ENCODE measurements at places on chromosomes 3 and 15.
A peak's percentile ranks its signal among the peaks of the same experiment; 100 is the strongest.

GRCh38 chr3:27356976-27357375 lies 12.2 kb downstream of the NEK10 start:
- no peak for DNase-seq

DNA sequence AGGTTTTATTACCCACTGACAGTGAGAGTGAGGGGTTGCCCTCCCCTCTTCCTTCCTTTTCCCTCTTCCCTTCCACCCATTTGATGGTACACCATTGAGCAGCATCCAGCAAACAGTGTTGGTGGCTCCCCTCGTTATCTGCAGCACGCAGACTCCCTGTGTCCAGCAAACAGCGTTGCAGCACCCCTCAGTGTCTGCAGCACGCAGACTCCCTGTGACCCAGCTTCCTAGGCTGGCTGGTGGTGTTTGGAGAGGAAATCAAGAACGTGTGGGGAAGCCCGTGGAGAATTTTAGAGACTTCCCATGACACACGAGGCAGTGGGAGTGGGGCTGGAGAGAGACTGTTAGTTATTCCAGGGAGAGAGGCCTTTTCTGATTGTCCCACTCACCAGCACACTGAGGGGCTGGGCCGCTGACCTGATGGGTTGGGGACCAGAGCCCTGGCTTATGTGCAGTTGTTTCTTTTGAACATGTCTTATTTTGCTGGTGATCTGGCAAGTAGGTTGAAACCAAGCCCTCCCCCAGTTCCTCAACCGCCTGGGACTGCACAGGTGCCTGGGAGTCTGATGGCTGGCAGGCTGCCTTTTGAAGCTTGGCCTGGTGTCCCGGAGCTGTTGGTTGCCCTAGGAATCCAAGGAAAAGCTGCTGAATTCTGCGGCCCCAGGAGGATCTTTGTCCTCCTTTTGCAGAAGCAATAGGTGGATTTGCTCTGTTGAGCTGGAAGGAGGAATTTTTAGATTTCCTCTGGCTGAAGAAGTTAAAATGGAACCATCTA lies 19.0 kb downstream of the APBA2 start:
- DNase-seq, result no peak

- no peak for DNase-seq
Measured at GRCh38 chr3:67739851-67740250, 85.4 kb upstream of the SUCLG2 start.

DNA sequence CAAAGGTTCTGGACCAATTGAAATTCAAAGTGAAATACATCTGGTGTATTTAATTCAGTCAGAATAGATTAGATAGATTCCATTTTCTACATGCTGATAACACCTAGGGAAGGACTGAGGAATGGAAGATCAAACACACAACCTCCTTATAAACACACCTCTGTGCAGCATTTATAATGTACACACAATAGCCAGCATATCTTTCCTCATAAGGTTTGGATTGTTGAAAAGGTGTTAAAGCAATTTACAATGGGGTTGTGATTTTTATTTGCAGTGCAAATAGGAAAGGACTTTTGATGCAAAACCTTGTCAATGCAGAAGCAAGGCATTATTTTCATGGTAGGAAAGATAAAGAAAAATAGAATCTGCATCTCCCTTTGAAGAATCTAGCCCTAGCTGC lies 448.9 kb upstream of the KCNMB2 start:
- DNase-seq, result no peak

GRCh38 chr15:92749216-92749615 lies 93.6 kb upstream of the FAM174B start:
- no peak for DNase-seq

- no peak for DNase-seq
Measured at GRCh38 chr3:129415830-129416229, 12.6 kb downstream of the EFCAB12 start.

GRCh38 chr3:58588030-58588614 lies 10.9 kb upstream of the FAM107A start:
- DNase-seq, result no peak

- DNase-seq, result no peak
Measured at GRCh38 chr3:186320862-186321568, 41.0 kb downstream of the DGKG start.

GRCh38 chr3:193853511-193854219 lies 260.7 kb downstream of the OPA1 start:
- DNase-seq, result no peak

- no peak for DNase-seq
Measured at GRCh38 chr3:184375747-184376461, 2.1 kb downstream of the THPO start.

GRCh38 chr3:20095470-20095869 lies 55.2 kb downstream of the KAT2B start:
- DNase-seq, result no peak

DNA sequence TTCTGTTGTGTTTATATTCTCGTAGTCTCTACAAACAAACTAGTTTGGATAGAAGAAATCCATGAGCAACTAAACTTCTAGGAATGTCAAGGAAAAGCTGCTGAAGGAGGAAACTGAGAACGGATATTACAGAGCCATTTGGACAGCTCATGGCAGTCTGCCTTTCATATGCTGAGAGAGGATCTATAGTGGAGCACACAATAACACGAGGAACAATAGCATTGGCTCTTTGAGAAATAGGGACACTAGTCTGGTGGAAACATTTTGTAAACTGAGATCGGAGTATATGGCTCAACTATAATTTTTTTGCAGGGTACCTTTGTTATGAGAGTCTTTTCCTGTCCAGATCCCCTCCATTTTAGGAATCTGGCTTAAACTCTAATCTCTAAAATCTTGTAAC lies 200.5 kb downstream of the CLSTN2 start:
- no peak for DNase-seq

DNA sequence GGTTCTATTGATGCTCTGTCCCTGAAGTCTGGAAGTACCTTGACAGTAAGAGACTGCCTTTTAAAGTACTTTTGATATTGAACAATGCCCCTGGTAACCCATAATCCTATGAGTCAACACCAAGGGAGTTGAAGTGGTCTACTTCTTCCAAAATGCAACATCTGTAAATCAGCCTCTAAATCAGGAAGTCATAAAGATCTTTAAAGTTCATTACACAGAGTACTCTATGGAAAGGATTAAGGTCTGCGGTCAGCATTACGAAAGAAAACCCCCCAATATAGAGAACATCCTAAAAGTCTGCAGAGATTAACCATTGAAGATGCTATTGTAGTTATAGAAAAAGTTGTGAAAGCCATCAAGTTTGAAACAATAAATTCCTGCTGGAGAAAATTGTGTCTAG lies 52.7 kb upstream of the CMC1 start:
- DNase-seq, result no peak

DNA sequence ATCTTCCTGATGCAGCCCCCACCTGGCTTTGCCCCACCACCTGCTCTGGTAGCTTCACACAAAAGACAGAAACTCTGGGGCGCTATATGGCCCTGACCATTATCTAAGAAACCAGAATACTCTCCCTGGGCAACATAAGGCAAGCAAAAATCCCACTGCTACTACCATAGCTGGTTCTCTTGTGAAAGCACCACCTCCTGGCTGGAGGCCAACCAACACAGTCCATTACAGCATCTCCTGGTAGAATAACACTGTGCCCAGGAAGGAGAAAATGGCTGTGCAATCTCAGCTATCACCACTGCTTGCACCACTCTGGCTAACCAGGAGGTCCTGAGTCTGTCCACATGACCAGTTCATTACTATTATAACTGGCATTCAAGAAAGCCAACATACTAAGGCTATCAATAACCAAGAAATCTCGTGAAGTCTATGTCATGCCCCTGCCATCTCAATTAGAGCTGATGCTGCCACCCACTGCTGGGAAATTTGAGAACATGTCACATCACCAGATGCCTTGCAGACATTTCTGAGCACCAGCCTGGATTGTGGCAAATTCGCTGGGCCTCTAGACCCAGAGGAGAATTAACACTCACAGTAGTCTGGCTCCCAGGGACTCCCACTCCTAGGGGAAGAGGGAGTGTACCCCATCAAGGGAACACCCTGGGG lies 1114.8 kb downstream of the ROBO2 start:
- DNase-seq, result no peak

DNA sequence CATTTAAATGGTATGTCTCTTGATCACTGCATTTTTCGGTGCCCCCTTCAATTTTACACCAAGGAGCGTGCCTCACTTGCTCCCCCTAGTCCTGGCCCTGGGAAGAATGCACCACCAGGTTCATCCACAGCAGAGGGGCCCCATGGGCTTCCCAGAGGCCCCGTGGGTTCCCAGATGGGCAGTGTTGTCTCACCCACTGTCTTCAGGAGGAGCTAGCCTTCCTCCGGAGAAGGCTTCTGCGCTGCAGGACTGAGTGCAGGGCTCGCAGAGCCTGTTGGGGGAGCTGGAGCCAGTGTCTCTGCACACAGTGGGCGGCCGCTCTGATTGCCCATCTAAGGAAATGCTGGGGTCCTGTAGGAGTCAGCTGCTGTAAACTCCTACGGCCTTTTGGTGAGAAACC lies 45.9 kb downstream of the POLR2M start:
- DNase-seq, result no peak

GRCh38 chr15:65081270-65081669 lies 4.7 kb downstream of the KBTBD13 start:
- no peak for DNase-seq

DNA sequence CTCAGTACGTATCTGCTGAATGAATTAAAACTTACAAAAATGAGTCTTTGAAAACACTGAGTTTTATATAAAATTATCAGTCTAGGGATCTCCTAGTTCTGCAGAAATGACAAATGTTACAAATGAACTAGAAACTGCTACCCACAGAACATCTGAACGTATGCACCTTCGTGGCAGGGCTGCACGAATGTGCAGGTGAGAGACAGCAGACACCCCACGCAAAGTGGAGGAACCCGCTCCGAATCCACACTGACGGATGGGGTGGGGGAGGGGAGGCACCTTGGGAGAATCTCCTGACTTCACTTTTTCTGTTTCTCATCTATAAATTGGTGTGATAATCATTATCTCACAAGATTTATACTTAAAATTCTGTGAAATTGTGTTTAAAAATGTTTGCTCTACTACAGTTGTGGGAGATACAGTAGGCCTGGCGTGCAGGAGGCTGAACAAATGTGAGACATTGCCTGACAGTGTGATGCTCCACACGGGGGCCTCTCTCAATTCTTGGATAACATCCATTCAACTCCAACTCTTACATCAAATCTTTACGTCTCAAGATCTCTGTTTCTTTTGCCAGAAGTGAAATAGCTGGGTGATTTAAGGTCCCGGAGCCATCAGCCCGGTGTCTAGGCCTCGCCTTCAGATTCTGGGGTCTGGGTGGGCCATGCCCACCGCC lies 86.9 kb downstream of the ATP10A start:
- no peak for DNase-seq

DNA sequence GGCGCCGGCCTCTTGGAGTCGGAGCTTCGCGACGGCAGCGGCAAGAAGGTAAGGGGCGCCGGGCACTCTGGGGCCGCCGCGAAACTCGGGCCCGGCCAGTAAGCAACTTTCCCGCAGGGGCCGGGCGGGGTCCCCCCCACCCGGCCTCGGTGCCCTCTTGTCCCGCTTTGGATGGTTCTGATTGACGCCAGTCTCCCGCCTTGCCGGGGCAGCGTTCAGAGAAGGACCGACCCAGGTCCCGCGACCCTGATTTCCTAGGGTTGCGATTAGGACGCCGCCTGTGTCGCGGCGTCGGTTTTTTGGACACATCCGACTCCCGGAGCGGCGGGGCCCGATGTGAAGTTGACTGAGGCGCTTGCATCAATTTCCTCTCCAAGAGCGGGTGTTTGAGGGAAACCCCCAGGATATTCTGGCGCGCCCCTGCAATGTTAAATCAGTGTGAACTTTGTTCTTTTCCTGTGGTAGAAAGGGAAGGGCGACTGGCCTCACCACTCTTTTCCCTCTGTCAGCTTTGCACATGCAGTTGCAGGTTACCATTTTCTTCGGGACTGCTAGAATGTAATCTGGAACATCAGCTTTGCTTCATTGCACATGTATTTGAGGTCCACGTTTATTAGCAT lies 755 bp downstream of the PDE8A start:
- peak; percentile 55 for DNase-seq

DNA sequence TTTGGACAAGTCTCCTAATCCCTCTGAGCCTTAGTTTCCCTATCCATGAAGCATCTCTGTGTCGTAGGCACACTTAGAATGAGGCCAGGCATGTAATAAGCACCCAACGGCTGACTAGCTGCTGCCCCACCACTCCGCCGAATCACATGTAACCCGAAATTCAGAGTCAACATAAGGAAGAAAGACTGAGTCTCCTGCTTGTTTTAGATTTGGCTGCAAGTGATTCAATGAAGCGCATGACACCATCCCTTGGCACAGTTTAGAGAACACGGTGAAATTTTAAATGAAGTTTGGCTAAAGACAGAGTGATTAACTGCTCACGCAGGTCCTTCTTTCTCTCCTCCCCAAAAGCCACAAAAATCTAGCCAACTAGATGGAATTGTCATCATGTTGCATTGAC lies 279.2 kb downstream of the TLE3 start:
- no peak for DNase-seq

GRCh38 chr3:124360563-124360962 lies 368.6 kb upstream of the ROPN1 start:
- DNase-seq, result no peak

DNA sequence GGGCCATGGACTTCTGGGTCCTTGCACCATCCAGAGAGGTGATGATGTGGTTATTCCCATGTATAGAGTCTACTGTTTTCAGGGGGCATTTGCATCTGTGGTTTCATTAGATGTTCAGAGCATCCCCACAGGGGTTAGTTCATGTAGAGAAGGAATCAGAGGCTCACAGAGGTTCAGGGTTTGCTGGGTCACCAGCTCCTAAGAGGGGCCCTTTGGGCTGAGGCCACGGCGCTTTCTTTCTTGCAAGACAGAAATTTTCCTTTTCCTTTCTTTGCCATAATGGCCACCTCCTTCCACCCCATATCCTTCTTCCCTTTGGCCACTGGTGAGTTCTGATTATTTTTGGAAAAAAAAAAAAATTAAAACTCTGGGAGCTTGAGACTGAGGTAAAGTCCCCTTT lies 62.3 kb downstream of the APBA2 start:
- DNase-seq, result no peak

- no peak for DNase-seq
Measured at GRCh38 chr3:26614006-26614685, 8.4 kb upstream of the LRRC3B start.

DNA sequence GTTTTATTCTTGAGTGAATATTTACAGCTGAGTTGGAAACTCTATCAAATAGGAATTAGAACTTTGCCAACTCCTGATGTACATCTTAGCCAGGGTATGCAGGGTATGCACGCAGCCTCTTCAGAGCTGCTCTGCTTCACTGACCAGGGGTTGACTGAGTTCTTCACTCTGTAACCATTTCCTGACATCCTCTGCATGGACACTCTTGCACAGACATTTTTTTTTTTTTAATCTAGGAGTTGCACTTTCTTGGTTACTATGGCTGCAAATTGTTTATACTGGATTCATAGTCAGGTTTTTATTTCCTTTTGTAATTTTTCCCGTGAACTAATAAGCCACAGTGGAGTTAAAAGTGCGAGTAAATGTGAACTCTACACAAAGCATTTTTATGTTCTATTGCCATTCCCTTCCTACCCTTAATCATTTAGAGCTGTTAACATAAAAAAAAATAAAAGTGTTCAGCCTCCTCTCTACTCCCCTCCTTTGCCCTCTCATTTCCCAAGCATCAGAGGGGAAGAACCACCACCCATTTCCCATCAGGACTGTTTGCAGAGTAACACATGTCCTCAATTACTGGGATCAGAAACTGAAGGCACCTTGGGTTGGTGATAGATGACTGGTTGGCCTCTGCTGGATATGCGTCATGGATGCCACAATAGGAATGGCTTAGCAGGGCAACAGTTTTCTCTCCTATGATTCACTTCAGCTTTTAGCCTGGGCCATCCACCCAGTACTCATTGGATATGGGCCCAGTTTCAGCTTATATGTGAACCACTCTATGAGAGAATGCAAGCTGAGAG lies 54.0 kb downstream of the DUT start:
- no peak for DNase-seq

GRCh38 chr3:65194744-65195143 lies 506.9 kb upstream of the ADAMTS9 start:
- no peak for DNase-seq
